ENCODE measurements at places on chromosomes 16 and 17.

- no peak for DNase-seq
Measured at GRCh38 chr17:73297934-73298861, 13.6 kb downstream of the CDC42EP4 start.

- DNase-seq, result no peak
Measured at GRCh38 chr17:1890758-1891450, 61.1 kb downstream of the RPA1 start.

GRCh38 chr16:17408955-17409441, 61.8 kb downstream of the XYLT1 start:
- DNase-seq, result no peak

GRCh38 chr16:55706739-55707384, 51.1 kb downstream of the SLC6A2 start:
- DNase-seq, result no peak

DNA sequence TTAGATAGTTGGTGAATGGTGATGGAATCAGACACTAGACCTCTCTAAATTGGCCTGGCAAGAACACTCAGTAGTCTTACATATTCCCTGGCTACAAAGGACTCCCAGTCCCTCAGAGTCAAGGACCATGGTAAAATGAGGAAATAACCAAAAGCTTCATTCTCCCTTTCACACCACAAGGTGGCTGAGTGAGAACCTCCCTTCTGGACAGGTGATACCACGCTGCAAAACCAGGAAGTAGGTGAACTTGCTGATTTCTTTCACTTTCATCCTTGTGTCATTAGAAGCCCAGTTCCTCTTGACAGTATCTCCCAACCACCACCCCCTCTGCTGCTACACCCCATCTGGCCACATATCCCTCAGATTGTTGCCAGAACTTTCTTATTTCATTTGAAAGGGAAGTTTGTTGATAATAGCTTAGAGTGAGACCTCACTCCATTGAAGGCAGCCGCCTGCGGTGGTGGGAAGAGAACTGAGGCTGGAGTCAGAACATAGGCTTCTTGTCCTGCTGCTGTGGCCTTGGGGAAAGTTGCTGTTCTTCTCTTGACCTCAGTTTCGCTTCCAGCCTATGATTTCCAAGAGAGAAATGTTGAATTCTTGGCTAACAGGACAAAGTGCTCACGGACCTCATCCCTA, 290.6 kb upstream of the CCL2 start:
- DNase-seq, result no peak

DNA sequence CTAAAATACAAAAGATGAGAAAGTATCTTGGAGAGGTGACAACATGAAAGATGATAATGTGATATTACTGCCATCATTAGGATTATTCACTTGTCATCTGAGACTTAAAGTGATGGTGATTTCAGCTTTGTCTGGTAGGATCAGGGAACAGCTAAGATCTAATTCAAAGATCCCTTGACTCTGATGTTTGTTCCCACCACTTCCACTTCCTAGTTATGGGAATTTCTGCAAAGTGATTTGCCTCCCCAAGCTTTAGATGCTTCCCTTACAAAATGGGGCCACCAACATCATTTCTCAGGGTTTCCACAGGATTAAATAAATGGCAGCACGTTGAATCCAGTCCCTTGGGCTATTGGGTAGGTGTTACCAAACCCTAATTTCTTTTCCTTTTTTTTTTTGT, 550.8 kb upstream of the CDH5 start:
- DNase-seq, result no peak

GRCh38 chr17:78395155-78395554, 16.7 kb downstream of the PGS1 start:
- no peak for DNase-seq

DNA sequence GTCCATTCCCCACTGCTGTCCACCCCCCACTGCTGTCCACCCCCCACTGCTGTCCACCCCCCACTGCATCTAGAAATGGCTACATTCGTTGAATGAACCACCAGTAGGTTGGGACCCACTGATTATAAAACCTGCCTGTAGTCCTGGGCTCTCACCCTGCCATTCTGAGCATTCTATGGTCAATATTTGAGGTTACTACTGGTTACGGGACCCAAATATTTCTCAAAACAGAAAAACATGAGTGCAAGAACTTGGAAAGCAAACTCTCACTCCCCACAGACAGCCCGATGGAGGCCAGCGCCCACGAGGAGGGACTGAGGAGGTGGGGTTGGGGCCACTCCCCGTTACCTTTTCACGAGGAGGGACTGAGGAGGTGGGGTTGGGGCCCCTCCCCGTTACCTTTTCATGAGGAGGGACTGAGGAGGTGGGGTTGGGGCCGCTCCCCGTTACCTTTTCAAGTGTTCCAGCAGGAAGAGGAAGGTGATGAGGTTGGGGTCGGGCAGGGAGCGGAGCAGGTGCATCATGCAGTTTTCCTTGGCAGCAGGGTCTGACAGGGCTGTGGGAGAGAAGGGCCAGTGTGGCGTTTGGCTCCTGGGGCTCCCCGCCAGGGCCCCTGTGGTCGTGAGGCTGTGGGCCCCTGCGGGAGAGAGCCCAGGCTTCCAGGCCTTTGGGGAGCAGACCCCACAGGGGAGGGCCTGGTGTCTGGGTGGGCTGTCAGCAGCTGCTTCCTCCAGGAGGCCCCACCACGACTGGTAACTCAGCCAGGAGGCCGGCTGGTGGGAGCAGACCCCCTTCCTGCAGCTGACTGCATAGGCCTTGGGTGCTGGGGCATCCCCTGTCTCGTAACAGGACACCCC, 12.5 kb downstream of the TIMM22 start:
- no peak for DNase-seq

GRCh38 chr16:19583665-19584300, 28.3 kb downstream of the VPS35L start:
- DNase-seq, result peak; percentile 20

DNA sequence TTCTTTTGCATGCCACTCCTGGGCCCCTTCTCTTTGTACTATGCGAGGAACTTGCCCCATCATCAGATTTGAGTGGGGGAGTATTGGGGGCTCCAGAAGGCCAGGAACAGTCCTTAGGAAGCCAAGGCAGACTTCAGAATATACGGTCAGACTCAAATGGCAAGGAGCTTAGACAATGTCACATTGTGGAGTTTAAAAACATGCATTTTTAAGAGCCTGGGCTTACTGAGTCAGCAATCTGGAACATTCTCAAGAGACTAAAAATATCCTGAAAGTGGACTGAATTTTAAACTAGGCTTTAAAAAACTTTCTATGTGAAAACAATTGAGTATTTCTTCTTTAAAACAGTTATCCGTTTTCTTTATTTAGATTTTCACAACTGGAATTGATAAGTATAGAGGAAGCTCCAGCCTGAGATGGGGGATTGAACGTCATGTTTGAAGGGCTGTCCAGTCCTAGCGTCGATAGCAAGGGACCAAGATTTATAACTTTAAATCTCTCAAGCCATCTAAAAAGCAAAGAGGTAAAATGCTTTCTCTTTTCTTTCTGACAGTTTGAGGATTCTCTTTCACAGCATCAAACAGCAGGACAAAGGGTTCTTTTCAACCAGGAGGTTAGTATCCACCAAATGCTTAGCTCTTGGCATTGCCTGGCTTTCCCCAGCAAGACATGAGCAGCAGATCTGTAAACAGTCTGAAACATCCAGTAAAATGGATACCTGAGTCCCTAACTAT, 45.8 kb upstream of the CDRT4 start:
- DNase-seq, result no peak

DNA sequence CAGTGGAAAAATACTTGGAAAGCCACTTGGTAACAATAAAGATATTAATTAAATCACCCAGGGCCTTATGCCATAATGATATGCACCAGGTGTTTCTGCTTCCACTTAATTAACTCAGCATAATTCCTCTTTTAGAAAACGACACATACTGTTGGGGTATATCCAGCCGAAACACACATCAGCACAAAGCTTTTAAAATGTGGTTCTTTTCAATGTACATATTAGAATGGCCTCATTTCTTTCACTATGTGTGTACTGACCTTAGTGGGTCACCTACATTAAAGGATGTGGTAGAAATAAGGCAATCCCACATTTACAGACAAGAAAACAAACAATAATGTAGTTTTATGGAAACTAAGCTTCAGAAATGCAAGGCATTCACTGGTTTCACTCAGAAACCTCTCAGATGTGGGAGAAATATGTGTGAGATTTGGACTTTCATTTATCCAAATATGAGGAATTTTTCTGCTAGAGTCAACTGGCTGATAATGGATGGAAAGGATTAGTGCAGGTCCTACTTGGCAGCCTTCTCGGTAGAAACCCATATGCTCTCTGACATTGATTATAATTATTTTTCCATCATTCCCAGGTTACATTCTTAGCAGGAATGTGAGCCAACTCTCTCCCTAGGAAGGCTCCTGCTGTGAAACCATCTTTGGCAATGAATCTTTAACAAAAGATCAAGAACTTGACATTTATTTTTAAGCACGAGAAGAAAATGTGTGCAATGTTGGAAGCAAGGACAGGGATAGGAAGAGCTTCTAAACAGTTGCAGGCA, 66.7 kb upstream of the DHX40 start:
- DNase-seq, result no peak

DNA sequence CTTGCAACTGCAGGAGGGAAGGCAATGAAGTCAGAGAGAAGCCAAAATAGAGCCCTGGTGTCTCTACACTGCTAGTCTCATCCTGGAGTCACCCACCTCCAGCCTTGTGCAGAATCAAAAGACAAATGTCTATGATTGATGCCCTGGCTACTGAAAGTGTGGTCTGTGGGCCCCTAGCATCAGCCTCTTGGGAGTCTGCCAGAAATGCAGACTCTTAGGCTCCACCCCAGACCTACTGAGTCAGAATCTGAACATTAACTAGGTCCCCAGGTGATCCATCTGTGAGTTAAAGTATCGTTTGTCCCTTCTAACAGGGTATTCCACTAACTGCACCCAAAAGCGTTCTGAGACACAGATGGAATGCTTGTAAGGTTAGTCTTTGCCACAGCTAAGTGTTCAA, 21.2 kb downstream of the EARS2 start:
- DNase-seq, result no peak

DNA sequence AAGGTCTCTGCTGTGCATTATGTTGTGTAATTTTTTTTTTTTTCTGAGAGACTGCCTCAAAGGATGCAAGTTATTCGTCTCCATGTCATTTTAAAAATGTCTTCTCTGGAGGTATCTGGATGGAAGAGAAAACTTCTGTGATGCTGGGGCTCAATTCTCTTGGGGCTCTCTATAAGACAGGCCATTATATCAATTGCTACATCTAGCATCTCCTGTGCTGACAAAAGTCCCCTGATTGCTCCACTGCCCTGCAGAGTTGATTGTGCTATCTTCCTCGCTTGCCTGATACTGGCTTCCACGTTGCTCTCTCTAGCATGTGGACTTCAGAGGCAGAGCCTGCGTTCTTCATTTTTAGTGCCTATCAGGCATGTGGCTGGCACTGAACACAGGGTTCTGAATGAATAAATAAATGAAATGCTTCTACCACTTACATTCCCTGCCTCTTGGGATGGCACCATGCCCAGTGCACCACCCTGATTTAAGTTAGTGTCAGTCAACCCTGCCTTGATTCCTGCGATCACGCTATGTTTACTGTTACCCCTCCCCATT, 1035.5 kb upstream of the EEF2KMT start:
- no peak for DNase-seq

DNA sequence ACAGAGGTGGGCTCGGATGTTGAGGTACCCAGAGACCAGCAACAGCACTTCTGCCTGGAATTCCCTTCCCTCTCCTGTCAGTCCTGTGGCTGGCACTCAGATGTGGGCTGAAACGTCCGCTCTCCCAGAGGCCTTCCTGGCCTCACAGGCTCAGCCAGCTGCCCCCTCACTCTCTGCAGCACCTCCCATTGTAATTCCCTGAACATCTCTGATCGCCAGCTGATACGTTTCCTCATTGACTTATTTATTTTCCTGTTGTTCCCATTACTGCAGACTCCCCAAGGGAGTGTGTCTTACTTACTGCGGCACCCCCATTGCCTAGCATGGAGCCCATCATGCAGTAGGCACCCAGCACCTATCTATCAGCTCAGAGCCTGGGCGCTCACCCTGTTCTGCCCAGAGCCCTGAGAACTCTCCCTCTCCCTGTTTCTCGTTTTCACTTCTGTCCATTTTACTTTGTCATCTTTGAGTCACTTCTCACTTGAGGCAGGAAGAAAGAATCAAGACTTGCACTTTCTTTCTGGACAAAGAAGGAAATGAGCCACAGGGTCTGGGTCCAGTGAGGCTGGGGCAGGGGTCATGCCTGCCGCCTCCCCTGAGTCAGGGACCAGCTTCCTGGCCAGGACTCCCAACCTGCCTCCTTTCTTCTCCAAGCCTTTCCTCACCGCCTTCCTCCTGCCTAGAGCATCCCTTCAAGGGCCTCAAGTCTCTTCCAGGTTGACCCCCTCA, 10.2 kb downstream of the CDH5 start:
- DNase-seq, result no peak

DNA sequence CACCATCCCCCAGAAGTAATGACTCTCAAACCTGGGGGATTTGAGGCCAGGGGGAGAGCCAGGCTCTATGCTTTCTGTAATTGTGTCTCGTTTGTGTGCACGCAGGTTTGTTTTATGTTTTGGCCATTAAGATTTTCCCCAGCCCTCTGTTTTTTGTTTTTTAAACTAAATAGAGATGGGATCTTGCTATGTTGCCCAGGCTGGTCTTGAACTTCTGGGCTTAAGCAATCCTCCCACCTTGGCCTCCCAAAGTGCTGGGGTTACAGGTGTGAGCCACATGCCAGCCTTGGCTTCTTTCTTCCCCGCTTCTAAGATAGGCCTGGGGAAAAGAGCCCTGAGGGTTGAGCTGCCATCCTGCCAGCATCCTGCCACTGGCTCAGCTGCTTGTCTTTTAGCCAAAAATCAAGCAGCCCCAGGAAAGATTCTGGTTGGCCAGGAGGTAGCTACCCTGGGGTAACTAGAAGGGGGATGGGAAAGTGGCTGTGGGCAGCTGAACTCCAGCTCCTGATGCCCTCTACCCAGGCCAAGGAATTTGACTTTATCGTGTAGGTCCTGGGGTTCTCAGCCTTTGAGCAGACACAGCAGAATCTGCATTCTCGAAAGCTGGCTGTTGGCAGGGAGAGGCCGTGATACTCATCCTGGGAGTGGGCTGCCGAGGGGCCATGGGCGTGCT, 18.4 kb downstream of the KDM8 start:
- DNase-seq, result no peak

- DNase-seq, result no peak
Measured at GRCh38 chr17:81831563-81831956, 1.5 kb downstream of the MCRIP1 start.

DNA sequence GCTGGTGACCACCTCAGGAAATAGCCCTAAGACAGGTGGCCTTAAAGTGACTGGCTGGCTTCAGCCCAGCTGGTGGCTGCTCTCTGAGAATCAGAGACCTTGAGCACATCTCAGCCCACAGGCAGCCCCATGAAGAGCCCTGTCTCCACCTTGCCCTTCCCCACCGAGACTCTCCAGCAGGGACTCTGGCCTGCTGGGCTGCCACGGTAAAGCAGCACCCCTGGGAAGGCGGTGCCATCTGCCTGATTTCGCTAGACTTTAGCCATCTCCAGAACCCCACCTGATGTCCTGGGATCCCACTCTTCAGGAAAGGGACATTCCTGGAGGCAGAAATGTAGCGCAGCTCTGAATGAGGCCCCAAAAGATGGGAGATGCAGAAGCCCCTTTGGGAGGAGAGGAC, 45.2 kb upstream of the LGALS9 start:
- no peak for DNase-seq

DNA sequence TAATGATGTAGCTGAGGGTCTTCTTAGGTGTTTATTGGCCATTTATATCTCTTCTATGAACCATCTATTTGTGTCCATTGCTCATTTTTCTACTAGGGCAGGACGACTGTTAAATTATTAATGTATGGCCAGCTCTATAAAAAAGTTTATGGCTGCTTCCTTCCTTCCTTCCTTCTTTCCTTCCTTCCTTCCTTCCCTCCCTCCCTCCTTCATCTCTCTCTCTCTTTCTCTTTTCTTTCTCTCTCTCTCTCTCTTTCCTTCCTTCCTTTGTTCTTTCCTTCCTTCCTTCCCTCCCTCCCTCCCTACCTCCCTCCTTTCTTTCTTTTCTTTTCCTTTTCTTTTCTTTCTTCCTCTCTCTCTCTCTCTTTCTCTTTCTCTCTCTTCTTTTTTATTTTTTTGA, 17.2 kb upstream of the NDEL1 start:
- DNase-seq, result no peak

All from SHP77 (cell line).